ENCODE measurements at places on chromosomes 16 and 17.

- DNase-seq = no peak
These were observed 7.6 kb downstream of the SLC25A10 start for GRCh38 chr17:81719410-81720266.

DNA sequence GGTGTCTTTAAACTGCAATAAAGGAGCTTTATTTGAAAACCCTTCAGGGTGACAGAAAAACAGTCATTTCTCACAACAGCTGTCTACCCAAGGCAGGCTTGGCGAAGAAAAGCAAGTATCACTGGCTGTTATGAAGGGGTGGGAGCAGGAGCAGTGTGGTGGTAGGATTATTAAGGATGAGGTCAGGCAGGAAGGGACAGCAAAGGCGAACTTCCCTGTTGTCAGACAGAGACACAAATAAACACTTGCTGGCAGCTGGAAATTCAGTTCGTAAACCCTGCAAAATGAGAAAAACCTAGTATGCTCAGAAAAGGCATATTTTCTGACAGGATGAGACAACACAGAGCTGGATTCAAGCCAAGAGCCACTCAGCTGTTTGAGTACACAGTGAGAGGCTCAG is 416.3 kb upstream of the CDH5 start:
- no peak for DNase-seq

GRCh38 chr16:75727221-75727620 is 931 bp upstream of the CPHXL start:
- no peak for DNase-seq

DNA sequence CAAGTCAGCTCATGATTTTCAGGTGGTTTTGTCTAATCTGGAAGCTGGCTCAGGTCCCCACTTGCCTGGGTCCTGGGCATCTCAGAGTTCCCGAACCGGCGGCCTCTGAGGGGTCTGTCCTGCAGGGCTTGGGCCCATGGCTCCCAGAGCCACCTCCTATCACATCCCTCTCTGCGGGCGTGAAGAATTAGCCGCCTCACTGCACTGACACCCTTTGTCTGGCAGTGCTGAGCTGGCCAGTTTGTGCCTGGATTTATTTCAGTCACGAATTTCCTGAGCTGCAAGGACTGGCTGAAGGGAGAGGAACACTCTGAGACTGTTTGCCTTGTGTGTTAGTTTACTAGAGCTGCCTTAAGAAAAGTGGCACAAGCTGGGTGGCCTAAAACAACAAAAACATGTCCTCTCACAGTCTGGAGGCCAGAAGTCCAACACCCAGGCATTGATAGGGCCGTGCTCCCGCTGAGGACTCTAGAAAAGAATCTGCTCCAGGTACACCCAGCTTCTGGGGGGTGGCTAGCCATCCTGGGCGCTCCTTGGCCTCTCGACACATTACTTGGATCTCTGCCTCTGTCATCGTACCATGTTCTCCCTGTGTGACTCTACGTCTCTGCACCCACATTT is 217.5 kb upstream of the DYNLRB2 start:
- DNase-seq = no peak

- DNase-seq = no peak
These were observed 196.4 kb downstream of the SPECC1 start for GRCh38 chr17:20205609-20206008.

DNA sequence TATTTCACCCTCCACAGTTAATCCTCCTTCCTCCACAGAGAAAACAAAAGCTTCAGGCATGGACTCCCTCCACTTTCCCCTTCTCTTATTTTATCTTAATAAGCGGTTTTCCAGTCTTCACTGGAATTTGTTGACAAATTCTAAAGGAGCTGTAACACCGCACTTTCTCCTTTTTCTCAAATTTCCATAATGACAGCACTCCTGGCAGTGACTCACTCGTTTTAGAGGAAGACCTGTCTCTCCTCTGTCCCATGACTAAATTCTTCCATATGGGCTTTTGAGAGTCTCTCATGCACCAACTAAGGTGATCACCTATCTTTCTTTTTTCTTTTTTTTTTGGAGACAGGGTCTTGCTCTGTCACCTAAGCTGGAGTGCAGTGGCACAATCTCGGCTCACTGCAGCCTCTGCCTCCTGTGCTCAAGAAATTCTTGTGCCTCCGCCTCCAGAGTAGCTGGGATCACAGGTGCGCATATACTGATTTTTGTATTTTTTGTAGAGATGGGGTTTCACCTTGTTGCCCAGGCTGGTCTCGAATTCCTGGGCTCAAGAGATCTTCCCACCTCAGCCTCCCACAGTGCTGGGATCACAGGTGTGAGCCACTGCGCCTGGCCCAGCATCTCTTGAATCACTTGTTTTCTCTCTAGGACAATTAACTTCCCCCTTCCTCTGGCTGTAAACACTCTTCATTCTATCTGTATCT is 7.7 kb downstream of the ITGAM start:
- DNase-seq = no peak

- no peak for DNase-seq
These were observed 56.1 kb downstream of the RMI2 start for GRCh38 chr16:11401161-11402050.
